ENCODE measurements at places on chromosomes 3 and 15.

DNA sequence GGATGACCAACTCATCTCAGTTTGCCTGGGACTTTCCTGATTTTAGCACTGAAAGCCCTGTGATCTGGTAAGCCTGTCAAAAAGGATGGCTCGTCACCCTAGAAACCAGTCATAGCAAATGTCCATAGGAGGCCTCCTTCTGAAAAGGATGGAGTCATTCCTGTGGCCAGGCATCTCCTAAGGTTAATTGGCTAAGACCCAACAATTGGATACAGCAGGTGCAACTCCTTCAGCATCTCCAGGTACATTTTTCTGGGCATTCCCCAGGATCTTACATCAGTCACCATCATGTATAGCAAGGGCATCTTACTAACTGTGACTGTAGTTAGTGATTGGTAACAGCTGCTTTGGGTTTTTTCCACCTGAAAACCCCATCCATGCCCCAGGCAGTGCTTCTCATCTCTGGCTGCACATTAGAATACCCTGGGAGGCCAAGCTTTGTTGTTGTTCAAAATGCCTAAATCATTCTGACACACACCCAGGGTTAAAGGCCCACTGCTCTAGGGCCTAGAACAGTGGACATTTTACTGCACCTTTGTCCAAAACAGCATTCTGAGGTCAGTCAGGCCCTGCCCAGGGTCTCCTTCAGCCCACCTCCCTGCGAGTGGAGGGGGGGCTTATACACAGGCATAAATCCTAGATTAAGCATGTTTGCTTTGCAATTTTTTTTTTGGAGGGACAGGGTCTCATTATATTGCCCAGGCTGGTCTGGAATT, 28.3 kb upstream of the GALNT15 start:
- no peak for DNase-seq

- DNase-seq = no peak
Measured at GRCh38 chr3:71466483-71466882, 117.0 kb downstream of the FOXP1 start.

- DNase-seq = no peak
Measured at GRCh38 chr3:123813876-123814275, 70.3 kb downstream of the MYLK start.

- DNase-seq = no peak
Measured at GRCh38 chr15:57565311-57565710, 26.4 kb upstream of the MYZAP start.

- DNase-seq = no peak
Measured at GRCh38 chr15:65339416-65339815, 34.9 kb downstream of the RNU5B-1 start.

DNA sequence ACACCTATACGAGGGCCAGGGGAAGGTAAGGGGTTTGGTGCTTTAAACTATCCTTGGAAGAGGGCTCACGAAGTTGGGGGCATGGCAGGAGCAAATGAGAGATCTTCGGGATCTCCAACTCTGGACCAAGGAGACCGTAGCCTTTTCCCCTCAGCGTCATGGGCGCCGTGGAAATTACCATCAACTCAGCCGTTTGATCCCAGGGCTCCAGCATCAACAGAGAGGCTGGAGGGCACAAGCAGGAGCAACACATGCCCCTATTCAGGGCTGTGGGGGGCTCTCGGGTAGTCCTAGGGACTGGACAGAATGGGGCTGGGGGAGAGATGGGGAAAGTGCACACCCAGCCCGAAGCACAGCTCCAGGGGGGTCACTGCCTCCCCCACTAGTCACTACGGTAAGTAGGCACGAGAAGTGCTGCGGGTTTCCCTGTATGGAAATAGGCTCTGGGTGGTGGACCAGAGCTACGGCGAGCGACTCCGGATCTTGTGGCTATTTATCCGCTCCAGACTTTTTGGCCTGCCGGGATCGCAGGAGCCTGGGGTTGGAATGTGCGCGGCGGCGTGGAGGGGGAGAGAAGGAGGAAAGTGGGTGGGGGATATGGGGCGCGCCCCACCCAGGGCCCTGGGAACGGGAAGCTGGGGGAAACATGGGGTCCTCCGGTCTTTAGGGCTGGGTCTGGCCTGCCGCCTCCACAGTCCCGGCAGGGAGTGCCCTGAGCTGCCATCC, 539 bp upstream of the LAMB2 start:
- peak; percentile 77 for DNase-seq

DNA sequence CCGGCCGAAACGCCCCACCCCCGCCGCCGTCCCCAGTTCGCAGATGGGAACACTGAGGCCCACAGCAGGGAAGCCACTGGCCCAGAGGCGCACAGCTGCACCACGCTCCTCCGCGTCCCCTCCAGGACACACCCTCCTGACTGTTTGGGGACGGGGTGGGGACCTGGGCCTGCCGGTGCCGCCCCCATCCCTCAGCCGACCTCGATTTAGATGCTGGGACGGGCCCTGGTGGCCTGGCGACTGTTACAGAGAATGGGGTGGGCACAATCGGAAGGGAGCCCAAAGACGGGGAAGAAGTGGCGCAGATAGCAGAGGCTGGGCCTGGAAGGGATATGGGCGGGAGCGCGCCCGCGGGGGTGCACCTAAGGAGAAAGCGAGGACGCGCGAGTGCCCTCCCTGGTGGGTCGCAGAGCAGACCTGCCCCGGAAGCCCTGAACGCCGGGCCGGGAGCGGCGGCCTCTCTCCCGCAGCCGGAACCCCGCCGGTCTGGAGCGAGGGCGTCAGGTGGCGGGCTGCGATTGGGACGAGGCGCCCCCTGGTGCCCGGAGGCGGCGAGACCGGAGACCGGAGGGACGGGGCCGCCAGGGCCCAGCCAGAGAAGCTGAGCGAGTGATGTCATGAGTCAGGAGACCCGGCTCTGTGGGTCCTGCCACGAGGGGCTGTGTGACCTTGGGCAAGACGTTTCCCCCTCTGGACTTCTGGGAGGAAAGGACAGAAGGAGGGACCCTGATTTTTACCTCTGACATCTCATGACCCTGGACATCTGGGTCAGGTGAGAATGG, 78.4 kb downstream of the IQSEC1 start:
- DNase-seq = peak; percentile 81

DNA sequence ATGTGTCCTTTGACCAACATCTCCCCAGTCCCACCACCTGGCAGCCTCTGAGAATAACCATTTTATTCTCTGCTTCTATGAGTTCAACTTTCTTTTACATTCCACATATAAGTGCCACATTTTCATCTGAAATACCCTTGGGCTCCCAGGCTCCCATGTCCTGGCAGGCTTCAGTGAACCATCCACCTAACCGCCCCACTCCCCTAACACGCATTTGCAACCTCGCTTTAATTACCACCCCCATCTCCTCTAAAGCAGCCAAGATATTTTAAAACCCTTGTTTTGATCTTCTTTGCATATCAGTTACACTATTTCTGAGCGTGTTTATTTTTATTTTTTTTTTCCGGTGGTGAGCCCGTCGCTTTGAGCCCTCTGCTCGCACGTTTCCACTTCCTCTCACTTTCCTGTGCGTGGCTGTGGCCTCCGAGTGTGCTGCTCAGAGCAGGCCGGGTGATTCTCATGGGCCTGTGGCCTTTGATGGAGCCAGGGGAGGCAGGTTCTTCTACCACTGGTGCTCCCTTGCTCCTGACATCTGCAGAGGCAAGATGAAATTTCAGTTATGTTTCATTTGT, 195.4 kb upstream of the LPP start:
- DNase-seq = no peak

- no peak for DNase-seq
Measured at GRCh38 chr3:117238806-117239205, 529.2 kb downstream of the TUSC7 start.
